Brain microvascular endothelial cell (primary cell): ENCODE measurements at places on chromosomes 3 and 15.

- DNase-seq: no peak
These were observed 7.7 kb upstream of the FGD5 start for GRCh38 chr3:14810801-14811661.

DNA sequence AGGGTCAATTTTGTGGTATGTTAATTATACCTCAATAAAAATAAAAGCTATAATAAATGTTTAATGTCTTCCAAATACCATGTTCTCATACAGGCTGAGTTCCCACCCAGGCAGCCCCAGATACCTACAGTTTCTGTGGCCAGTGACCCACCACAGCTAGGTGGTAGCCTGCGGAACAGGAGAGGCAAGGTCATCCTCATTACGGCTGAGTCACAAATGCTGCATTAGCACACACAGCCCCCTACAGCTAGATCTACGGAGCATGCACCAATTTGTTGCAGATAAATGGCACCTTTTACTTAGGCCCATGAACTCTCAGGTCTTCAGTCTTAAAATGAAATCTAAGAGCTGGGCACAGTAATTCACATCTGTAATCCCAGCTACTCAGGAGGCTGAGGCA lies 5.1 kb downstream of the SPATA12 start:
- DNase-seq: peak; percentile 65

GRCh38 chr3:191239407-191240031 lies 40.5 kb downstream of the OSTN start:
- DNase-seq: no peak

GRCh38 chr15:92653836-92654539 lies 1.6 kb downstream of the FAM174B start:
- DNase-seq: no peak

DNA sequence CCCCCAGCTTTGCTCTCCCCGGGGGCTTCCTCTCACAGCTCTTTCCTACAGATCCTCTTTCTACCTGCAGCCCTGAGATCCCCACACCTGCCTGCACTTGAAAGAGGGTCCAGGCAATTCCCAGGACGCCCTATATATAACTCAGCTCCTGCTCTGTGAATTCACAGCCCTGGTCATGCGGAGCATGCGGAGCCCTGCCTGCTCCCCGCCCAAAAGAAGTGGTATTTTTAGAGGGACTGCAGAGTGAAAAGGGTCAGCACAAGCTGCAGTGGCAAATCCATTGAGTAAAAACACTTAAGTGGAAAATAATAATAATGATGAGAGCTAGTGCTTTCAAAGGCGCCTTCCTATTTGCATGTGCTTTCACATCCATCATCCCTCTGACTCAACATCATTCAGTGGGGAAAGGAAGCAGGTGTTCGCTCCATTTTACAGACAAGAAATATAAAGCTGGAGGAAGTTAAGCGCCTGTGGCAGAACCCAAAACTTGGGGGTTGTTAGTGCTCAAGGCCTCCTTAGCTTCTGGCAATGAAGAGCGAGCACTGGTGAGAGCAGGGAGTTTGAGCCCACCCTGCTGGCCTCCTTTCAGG lies 76.3 kb upstream of the LIPC start:
- DNase-seq: no peak

DNA sequence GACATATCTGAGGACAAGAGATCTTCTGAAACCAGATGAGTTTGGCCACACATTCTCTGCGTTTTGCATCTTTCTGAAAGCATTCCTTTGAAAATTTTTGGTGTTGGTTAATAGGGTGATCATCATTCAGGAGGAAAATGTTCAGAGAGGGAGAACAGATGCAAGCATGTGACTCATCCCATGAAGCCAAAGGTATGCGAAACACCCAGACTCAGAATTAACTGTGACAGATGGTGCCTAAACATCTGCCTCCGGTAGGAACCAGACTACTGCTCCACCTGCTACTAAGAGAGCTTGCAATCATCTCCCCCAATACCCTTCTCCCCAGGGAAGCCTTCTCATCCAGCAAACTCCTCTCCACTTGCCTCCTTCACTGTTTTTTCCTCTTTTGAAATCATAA lies 46.2 kb downstream of the TRIM69 start:
- no peak for DNase-seq

- DNase-seq: no peak
These were observed 128.4 kb upstream of the SETMAR start for GRCh38 chr3:4174791-4175190.

DNA sequence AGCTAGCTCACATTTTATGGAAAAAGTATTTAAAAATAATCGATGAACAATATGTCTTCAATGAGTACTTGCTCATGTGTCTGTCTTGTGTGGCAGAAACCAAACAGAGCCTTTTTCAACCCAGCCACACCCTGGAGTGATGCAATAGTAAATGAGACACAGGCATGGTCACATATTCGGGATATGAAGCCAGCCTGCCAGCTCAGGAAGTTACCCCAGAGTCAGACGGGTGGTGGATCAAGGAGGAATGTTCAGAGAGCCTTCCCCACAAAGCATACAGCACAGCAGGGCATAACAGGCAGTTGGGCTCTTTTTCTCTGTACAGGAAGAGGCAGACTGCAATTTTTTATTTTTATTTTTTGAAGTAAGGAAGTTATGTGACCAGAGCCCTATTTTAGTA lies 27.3 kb downstream of the LARP6 start:
- DNase-seq: peak; percentile 60

DNA sequence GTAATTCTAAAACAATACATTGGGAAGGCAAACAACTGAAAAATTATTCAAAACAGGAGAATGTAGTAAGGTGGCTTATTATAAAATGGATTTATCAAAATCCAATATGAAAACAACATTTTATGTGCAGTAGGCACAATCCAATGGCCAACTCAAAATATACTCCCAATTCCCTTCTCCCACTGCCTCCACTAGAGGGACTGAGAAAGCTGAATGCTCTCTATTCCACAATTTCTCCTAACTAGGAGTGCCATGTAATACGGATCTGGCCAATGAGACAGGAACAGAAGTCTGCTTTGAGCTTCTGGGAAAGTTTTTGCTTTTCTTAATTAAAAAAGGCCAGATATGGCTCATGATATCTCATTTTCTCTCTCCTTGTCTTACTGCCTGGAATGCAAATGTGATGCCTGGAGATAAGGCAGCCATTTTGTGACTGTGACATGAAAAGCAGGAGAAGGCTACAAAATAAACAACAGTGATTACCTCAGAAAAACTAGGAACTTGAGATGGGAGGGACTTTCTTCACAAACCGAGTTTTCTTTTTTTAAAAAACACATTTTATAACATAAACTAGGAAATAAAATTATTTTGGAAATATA lies 18.8 kb upstream of the VGLL4 start:
- no peak for DNase-seq

DNA sequence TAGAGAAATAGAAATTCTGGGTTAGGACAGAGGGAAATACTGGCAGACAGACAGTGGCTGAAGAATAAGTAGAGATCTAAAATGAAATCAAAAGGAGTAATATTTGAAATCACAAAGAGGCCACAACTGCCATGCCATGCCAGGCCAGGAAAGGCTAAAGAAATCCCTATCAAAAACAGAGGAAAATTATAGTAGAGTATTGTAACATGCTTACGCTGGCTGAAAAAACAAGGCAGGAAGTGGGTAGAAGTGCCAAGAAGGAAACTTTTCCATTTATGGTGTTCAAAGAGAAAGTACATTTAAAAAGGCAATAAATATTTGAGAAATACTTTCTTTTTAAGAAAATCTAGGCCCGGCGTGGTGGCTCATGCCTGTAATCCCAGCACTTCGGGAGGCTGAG lies 415.7 kb downstream of the PLCL2 start:
- no peak for DNase-seq

DNA sequence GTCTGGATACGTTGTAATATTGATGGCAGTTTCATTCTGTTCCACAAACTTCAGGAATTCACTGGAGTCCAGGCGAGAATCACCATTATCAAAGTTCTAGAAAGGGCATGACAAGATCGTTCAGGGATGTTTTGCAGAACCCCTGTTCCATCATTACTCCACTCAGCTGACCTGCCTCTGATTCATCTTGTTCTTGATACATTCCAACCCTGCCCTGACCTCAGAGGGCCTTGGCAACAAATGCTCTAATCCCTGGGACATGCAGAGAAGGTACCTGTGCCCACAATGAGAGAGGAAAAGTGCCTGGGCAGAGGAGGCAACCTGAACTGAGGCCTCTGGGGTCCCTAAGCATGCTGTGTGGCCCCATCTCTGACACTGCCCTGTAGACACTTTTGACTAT lies 45.9 kb downstream of the FSTL1 start:
- peak; percentile 27 for DNase-seq

DNA sequence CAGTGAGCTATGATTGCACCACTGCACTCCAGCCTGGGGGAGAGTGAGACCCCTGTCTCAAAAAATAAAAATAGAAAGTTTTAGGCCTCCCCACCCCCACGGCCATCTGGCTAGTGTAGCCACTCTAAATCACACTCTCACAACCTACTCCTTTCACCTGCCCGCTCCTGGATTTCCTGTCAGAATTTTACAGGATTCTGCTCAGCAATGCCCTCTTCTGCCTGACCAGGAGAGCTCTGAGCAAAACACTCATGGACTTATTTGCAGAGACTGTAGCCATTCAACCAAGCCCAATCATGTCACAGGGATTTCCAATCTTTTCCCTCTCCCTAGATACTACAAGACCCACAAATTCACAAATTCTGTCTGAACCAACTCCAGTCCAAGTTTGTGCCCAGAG lies 242.6 kb upstream of the TPRG1 start:
- DNase-seq: no peak

DNA sequence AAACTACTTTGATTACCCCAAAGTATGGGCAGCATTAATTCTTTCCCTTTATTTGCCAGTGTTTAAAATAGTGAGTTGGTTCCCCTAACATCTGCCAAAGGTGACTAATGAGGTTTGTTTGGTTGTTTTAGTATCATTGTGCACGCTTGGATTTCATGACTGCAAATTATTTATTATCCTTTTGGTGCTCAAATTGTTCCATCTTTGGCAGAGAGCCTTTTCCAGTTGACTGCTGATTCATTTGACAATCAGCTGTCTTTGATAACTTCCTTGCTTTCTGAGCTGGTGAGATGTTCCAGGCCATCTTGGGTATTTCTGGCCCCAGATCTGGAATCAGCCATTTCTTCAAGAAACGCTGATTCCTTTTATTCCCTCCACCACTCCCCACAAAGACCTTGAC lies 8.9 kb downstream of the DLEC1 start:
- DNase-seq: no peak

GRCh38 chr3:30199855-30200254 lies 406.5 kb upstream of the TGFBR2 start:
- DNase-seq: peak; percentile 7

GRCh38 chr3:175434561-175434960 lies 575.4 kb downstream of the NAALADL2 start:
- no peak for DNase-seq

GRCh38 chr3:449711-450110 lies 253.1 kb downstream of the CHL1 start:
- DNase-seq: no peak

- no peak for DNase-seq
These were observed 58.5 kb downstream of the PIK3R4 start for GRCh38 chr3:130688015-130688688.

- no peak for DNase-seq
These were observed 174.1 kb upstream of the DPH6 start for GRCh38 chr15:35720019-35720418.

DNA sequence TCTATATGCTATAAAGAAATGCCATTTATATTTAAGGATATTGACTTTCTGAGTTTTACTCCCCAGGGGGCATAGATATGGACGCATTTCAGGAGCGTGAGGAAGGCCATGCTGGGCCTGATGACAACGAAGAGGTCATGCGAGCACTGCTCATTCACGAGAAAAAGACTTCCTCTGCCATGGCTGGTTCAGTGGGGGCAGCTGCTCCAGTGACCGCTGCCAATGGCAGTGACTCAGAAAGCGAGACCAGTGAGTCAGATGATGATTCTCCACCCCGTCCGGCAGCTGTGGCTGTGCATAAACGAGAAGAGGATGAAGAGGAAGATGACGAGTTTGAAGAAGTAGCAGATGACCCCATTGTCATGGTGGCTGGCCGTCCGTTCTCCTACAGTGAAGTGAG lies 38.4 kb downstream of the GTF2E1 start:
- peak; percentile 94 for DNase-seq

- DNase-seq: no peak
These were observed 343.0 kb upstream of the PLSCR5 start for GRCh38 chr3:146948186-146948585.

GRCh38 chr3:73710340-73710739 lies 85.6 kb upstream of the PDZRN3 start:
- DNase-seq: no peak

DNA sequence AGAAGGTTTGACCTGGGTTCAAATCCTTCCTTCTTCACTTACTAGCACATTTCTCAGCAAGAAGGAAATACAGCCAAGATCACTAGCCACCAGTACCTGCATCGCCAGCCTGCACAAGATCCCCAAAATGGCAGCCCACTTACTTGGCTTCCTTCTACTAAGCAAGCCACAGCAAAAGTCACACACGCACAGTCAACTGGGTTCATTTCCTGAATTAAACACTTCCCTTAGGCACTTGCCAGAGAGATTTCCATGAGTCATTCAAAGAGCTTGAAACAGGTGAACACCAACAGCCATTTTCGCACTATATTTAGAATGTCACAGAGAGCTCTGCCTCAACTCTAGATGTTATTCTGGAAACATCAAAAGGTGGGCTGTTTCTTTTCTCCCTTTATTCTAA lies 42.6 kb downstream of the MGLL start:
- no peak for DNase-seq

- DNase-seq: no peak
These were observed 113.8 kb upstream of the RAD18 start for GRCh38 chr3:9077029-9077428.

- DNase-seq: no peak
These were observed 172.4 kb downstream of the PDE8A start for GRCh38 chr15:85154061-85154460.

DNA sequence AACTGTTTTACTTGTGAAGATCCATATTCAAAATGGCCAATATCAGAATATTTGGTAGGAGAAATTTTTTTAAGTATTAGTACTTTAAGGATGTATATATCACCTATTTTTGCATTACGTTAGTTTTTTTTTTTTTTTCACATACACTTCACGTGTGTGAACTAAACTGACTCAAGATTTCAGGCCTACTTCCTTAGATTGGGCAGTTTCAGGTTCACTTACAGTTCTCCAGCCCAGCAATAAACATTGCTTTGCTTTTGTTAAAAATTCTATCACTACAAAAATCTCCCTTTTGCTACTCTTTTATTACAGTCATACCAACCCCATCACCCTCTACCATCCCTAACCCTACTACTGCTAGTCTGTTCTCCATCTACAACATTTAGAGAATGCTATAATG lies 183.6 kb downstream of the KCNH8 start:
- no peak for DNase-seq

GRCh38 chr3:8624612-8625011 lies 20.0 kb downstream of the SSUH2 start:
- DNase-seq: no peak

GRCh38 chr3:59998058-59998457 lies 948.2 kb upstream of the CFAP20DC start:
- no peak for DNase-seq

- DNase-seq: peak; percentile 71
These were observed 462.3 kb upstream of the SGO1 start for GRCh38 chr3:20648294-20648693.

DNA sequence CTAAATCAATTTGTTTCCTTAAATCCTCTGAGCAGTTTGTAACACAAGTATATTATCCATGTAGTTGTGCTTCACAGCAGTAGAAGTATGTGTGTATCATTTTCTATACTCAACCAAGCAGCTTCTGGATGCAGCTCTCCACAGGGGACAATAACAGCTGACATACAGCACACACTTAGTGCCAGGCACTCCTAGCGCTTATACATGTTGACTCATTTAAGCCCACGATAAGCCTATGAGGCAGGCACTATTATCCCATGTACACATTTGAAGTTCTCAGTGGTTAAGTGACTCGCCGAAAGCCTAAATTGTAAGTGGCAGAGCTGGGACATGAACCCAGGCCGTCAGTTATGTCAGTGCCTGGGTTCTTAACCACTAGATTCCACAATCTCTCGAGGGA lies 20.3 kb upstream of the LPP start:
- DNase-seq: peak; percentile 82
